Smooth muscle cell of the pulmonary artery (primary cell): ENCODE measurements at places on chromosomes 1 and 21. TPM values are rescaled to one million over a fixed set of nuclear protein-coding genes. Genes with fewer than 3 reads are reported as not detected.

Gene TTC3
- total RNA-seq = 373 and 396 TPM in 2 replicates

Gene SPRR3
- total RNA-seq = not detected in 2 replicates

Gene HENMT1
- 1.9 and 3.4 TPM in 2 replicates for total RNA-seq

Gene KCNN3
- total RNA-seq = 0.07 TPM in 2 replicates

Gene PLEKHN1
- total RNA-seq = 0.33 and 0.66 TPM in 2 replicates

Gene LDLRAD1
- not detected in 2 replicates for total RNA-seq

Gene FNDC10
- 3.6 and 8.2 TPM in 2 replicates for total RNA-seq

Gene FRRS1
- total RNA-seq = 10.0 and 32.4 TPM in 2 replicates

Gene RIPK4
- total RNA-seq = 3.3 and 15.0 TPM in 2 replicates

Gene KRTAP11-1
- not detected in 2 replicates for total RNA-seq

Gene CELA3B
- not detected in 2 replicates for total RNA-seq

Gene CLIC6
- not detected in 2 replicates for total RNA-seq

Gene CNR2
- not detected in 2 replicates for total RNA-seq

Gene OLFML3
- 24.8 and 36.4 TPM in 2 replicates for total RNA-seq

Gene LEFTY1
- total RNA-seq = 0.13 TPM in 1 of 2 replicates, not detected in the other

Gene ADCY10
- total RNA-seq = under 0.01 and 0.03 TPM in 2 replicates
